ENCODE measurements at places on chromosomes 11 and 22.

GRCh38 chr11:131833366-131833765 is 463.0 kb downstream of the NTM start:
- no peak for DNase-seq

DNA sequence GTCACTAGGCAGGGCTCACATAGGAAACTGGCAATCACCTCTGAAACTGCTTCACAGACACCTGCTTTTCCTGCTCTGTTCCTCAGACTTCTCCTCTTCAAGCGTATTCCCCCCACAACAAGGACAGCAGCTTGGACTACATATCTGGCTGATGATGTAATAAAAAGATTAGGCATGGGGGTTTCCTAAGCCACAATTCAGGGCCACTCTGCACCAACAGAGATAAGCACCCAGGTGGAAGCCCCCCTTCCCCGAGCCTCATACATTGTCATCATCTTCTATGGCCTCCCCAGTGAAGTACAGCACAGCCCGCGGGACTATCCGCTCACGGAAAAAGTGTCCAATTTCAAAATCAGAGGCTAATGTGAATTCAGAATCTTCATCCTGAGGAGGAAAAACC is 25.0 kb upstream of the PHLDA2 start:
- no peak for DNase-seq

DNA sequence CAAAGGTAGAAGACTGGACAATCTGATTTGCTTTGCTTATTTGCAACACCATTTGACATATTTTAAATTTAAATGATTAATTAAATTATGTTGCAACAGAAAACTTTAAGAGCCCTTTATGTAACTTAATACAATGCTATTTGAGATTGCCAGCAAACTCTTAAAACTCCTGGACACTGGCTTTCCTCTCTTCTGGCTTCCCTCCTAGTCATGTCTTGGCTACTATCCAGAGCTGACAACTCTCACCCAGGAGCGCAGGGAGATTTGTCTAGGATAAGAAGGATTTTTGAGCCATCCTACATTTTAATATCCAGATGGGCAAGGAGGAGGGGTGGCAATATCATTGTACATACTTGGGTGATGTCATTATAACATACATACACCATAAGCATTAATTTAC is 134.3 kb downstream of the ELP4 start:
- DNase-seq: no peak

DNA sequence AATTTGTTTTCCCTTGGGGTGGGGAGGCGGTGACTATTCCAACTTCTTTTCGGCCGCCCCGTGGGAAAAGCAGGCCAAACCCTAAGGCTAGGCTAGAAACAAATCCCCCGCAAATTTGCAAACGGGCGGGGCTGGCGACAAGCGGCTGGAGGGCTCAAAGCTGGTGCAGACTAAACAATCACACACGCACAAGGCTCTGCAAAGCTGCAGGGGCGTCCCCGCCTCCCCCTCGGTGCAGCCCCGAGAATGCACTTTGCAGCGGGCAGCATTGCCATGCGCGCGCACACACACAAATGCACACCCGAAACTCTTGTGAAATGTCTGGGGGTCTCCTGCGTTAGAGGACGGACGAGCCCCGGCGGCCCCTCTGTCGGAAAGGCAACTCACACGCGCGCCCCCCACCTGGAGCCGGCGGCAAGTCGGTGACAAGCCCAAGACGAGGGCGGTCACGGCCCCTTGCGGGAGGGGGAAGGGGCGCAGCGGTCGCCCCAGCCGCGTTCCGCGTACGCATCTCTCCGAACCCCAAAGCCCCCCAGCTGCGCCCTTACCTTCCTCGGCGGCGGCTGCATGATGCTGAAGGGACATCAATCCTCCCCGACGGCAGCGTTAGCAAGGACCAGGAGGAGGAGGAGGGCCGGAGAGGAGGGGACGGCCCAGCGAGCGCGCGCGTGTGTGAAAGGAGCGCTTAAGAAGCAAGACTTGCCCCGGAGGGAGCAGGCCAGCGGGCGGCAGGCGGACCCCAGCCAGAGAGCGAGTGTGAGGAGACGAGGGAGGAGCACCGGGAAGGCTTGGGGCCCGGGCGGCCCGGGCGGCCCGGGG is 600 bp downstream of the FCHSD2 start:
- DNase-seq: peak; percentile 35

DNA sequence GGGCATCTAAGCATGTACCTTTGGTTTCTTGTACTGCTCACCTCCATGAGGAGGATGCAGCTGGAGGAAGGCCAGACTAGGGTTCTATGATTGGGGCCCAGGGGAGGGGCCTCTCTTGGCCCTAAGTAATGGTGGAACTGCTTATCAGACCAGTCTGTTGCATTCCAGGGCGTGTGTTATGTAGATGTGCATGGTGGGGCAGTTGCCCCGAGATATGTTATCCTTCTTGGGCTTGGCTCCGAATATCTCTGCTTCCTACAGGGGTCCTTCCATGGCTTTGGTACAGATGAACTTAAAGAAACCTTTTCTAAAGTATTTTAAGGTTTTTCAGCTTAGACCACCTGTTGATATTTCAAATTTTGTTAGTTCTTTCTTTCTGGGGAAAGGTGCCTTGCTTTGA is 126.0 kb downstream of the SWAP70 start:
- no peak for DNase-seq

DNA sequence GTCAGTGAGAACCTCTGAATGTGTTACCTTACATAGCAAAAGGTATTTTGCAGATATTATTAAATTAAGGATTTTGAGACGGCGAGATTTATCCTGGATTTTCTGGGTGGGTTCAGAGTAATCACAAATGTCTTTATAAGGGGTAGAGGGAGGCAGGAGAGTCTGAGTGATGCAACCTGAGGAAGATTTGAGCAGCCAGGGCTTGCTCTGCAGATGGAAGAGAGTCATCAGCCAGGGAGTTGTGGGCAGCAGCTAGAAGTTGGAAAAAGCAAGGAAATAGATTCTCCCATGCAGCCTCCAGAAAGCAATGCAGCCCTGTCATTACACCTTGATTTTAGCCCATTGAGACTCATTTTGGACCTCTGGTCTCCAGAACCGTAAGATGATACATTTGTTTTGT is 4.1 kb upstream of the WDR74 start:
- DNase-seq: no peak

DNA sequence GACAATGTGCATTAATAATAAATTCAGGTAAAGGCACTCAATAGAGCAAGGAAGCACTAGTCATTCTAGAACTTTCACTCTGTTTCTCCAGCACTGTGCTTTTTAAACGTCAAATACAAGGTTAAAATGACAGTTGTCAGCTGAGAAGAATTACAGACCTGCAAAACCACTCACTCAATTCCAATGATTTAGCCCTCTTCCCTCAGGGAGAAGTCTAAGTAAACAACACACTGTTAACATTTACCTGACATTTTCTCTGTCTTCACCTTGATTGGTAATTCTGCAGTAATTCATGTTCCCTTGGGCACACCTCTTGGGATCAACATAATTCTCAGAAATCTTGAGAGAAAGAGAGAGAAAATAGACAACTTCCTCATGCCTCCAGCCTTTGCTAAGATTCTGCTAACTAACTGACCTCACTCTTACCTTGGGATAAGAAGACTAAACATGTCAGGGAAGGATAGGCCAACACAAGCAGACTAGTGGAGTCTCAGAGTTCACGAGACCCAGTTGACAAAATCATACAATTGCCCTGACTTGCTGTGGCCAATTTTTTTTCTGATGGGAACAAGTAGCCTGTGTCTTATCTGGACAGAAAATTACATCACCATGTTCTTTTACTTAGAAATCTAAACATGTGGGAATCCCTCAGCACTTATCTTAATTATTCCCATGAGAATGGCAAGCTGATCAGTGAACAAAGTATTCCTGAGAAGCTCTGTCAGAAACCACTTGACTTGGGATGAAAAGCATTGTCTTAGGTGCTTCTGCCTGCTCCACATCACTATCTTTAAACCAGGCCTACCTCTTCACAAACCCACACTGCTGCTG is 516.8 kb upstream of the FAT3 start:
- no peak for DNase-seq

GRCh38 chr11:11370962-11371303 is 17.9 kb upstream of the CSNK2A3 start:
- DNase-seq: no peak

DNA sequence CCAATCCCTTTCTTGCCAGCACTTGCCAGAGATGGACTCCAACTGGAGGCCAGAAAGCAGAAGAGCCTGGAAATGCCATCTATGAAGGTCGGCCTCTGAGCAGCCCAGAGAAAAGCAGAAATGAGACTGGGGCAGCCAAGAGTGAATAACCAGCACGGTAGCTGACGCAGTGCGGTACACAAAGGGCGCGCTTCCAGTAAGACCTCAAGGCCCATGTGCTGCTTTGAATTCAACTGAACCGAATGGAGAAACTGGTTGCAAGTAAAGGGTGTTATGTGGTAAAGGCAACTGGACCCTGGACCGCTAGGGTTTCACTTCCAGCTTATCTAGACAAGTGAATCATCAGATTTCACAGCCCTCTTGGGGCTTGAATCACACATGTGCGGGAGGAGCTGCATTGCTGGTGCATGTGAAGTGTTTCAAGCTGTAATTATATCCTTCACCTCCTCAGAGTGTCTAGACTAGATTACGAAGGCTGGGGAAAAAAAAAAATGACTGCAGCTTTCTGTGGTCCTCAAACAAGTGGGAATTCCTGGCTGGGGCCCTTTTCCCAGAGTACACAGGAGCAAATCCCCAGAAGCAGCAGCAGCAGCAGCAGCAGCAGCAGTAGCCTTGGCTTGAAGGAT is 128.9 kb downstream of the CCDC34 start:
- no peak for DNase-seq

- peak; percentile 31 for DNase-seq
Measured at GRCh38 chr11:44775366-44775984, 48.7 kb downstream of the TSPAN18 start.

DNA sequence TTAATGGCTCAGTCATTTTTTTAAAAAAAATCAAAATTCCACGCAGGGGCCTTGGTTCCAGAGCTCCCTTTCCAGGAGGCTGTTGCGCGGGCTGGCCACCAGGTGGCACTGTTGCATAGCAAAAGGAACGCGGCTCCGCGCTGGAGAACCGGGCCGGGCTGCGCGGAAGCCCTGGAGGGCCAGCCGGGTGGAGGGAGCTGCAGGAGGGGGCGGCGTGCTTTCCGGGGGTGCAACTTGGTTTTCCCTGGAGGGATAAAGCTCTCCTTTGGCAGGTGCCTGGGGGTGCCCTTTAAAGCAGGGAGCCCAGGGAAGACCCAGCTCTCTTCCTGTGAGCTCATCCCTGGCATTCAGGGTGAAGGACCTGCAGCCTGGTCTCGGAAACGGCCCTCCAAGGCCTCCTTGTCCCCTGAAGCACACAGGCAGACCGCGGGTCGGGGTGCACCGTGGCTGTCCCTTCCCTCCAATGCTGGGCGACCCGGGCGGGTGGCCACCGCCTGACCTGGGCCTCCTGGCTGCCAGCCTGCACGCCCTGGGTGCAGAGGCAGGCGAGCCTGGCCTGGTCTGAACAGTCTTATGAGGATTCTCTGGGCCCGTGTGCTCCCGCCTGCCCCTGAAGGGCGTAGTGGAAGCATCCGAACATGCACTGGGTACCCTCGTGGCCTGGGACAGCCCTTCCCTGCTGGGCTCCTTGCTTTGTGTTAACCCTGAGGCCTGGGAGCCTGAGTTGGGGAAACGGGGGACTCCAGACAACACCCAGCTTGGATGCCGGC is 23.4 kb downstream of the KRTAP5-5 start:
- peak; percentile 48 for DNase-seq

Data from stimulated activated CD8-positive, alpha-beta memory T cell treated with anti-CD3 and anti-CD28 coated beads, Interleukin-4, amount 100 ng/mL, for 1 hour (primary cell).